ENCODE measurements at places on chromosomes 3 and 15. TPM values are rescaled to one million over a fixed set of nuclear protein-coding genes. Genes with fewer than 3 reads are reported as not detected.

GRCh38 chr15:41811432-41812195, 16.3 kb upstream of the JMJD7 start:
- peak; percentile 89 for DNase-seq

DNA sequence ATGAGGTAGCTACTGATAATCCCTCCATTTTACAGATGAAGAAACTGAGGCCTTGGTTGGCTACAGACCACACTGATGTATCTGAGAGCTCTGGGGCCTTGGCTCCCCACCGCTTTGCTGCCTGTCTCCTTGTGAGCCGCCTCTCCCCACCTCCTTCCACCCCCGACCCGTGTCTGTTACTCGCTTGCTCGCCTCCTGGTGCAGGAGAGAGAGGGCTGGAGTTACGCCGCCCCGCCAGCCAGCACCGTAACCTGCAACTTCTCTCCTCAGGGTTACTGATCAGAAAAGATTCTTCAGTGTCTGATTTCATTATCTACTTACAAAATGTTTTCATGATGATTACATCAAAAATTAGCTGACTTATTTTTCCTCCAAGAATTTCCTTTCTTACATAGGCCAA, 34.1 kb downstream of the TM2D3 start:
- DNase-seq: no peak

DNA sequence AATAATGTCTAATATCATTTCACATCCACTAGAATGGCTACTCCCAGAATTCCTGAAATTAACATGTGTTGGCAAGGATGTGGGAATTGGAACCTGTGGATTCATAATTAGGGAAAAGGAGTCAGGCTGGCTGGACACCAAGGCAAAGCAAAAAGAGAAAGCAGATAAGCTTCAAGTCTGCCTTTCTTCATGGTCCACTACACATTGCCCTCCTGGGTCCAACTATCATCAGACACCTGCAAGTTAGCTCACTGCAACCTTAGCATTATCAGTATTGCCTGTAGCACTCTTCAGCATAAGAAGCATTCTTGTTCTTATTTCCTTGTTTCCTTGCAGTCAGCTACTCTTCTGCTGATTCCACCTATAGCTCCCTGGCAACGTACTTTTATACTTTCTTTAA, 124.3 kb downstream of the ZNF280D start:
- DNase-seq: no peak

The CPNE4 gene
- 0.26 TPM for total RNA-seq

GRCh38 chr15:57018151-57018550, 99.7 kb downstream of the TCF12 start:
- no peak for DNase-seq

The ABHD6 gene
- total RNA-seq: 19.1 TPM

DNA sequence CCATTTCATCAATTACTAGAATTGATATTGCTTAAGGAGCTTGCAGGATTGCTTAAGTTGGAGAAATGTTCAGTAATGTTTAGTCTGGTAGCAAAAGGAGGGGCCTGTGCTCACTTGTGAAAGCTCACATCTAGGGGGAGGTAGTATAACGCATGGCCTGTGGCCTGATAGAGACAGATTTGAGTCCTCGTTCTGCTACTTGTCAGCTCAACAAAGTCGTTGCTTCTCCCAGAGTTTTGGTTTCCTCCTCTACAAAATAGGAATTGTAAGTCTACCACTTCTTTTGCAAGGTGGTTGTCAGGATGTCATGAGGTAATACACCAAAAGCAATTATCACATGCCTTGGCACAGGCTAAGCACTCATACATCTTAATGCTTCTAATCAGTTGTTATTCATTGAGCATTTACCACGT, 1.3 kb downstream of the ST3GAL6 start:
- DNase-seq: no peak

DNA sequence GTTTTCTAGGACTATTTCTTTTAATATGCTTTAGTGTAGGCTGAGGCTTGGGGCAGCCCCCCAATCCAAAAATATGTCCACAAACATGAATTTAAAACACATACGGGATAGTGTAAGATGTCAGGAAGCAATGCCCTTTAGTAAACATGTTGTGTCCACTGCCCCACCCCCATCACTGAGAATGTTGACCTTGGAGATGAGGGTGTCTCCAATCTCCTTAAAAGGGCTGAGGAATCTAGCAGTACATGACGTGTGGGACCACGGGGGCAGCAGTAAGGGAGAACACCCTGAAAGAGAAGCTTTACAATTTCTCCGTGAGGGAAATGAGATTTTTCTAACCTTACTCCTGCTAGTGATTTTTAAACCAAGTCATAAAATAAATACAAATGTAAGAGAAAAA, 84.7 kb downstream of the SQOR start:
- DNase-seq: no peak

DNA sequence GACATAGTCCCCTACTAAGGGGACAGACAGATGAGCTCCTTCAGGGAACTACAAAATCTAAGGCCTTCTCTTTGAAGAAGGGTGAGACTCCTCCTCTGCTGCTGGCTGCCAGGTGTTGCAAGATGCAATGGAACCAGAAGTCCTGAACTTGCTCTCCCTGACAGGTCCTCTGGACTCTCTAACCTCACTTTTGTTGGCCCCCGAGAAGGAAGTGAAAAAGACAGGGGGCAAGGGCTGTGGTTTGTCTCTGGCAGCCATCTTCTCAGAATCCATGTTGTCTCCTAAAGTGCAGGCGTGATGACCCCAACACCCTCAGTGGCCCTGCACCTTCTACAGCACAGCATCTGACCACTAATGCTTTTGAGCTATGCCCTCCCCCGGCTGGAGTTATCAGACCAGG, 292.5 kb downstream of the CHST2 start:
- DNase-seq: no peak

The ANKRD63 gene
- total RNA-seq: not detected

DNA sequence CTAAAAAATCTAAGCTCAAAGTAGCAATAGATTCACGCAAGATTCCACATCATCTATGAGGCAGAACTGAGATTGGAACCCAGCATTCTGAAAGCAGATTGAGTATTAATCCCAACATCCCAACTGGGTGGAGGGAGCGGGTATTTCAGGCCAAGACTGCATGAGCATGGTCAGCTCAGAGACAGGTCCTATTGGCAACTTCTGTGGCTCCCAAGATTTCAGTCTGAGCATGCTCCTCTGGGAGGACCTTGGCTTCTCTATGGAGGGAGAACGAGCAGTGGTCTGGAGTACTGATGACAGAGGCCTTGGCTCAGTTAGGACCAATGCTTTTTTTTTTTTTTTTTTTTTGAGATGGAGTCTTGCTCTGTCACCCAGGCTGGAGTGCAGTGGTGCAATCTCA, 4.0 kb upstream of the ITGA11 start:
- no peak for DNase-seq

GRCh38 chr3:167941234-167941995, 154.3 kb downstream of the GOLIM4 start:
- DNase-seq: no peak

The SMC4 gene
- 46.8 TPM for total RNA-seq

- no peak for DNase-seq
Measured at GRCh38 chr3:151768393-151768930, 34.7 kb downstream of the AADACL2 start.

The SRP14 gene
- total RNA-seq: 132 TPM

DNA sequence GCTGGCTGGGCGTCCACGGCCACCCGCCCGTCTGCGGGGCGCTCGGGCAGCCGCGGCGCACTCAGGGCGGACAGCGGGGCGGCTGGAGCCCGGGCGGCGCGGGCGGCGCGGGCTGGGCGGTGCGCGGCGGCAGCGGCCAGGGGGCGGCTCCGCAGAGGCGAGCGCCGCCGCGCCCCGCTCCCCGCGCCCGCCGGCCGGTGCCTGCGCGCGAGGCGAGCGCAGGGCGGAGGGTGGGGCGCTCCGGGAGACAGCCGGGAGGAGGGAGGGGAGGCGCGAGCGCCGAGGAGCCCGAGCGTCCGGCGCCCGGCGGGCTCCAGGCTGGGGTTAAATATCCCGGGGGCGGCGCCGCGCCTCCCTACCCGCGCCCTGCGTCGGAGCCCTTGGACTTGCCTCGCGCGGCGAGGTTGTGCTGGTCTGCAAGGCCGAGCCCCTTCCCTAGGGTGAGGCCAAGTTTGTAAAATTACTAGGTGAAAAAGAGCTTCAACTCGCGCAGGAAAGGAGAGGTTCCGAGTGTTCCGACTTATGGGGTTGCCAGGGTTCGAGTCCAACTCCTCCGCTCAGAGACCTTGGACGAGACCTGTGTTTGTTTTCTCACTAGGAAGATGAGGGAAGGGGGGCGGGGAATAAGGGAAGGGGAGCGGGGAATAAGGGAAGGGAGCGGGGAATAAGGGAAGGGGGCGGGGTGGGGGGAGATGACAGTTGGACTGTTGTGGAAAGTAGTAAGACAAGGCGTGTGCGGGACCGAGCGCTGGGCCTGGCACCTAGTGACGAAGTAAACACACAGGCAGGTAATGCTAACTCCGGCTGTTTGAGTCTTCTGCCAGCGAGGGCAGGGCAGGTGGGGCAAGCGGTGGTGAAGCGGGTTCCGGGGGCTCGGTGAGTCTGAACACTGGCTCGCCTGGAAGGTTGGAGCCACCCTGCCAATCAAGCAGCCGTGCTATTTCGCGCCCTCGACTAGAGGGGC, at the start of gene TNFAIP8L3:
Gene TNFAIP8L3 (minus strand): TSS at position 301 of the 964 bp plus-strand sequence. CDS start 311 bp downstream, outside the sequence.
- DNase-seq: peak; percentile 66

GRCh38 chr3:120473389-120473788, 22.6 kb upstream of the FSTL1 start:
- DNase-seq: no peak

- no peak for DNase-seq
Measured at GRCh38 chr15:71701808-71702207, 108.5 kb upstream of the NR2E3 start.

DNA sequence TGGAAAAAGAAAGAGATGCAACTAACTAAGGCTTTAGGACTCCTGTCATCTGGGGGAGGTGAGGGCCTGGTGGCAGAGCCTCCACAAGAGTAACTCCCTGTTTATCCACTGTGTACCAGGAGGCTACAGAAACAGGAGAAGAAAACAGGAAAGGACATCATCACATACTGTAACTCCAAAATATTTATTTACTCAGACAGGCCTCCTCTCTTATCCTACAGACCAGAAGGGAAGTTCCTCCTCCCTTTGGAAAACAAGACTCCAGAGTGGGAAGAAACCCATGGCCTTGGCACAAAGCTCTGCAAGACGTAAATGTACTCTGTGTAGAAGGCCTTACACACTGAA, 40.1 kb upstream of the AKAP13 start:
- no peak for DNase-seq

- peak; percentile 89 for DNase-seq
Measured at GRCh38 chr15:66504563-66505429, at the start of the genes RPL4 and ZWILCH. Gene RPL4, minus strand, starts transcription at chr15:66504855. Its CDS starts 65 bp downstream, at chr15:66504790. Gene ZWILCH, plus strand, starts transcription at chr15:66505326. Its CDS starts 13 bp downstream, at chr15:66505339.

- no peak for DNase-seq
Measured at GRCh38 chr3:172071780-172072330, 32.5 kb downstream of the FNDC3B start.

- DNase-seq: no peak
Measured at GRCh38 chr15:50945725-50946124, 37.2 kb downstream of the AP4E1 start.

DNA sequence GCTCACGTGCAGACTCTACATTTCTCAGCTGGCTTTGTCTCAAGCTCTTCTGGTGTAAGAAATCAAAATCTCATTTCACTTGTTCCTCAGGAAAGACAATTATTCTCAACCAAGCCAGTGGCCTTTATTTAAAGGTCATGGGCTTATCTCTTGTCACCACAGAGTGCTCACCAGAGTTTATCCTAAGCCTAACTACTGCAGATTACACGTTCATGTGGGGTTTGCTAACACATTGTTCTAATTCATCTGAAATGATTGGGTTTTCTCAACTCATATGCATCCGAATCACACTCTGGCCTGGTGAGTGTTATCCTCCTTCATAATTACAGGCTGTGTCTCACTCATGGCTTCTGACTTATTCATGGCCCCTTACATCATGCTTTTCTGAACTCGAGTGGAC, 83.3 kb upstream of the TSC22D2 start:
- no peak for DNase-seq

- DNase-seq: peak; percentile 64
Measured at GRCh38 chr3:38084334-38085310, 45.6 kb downstream of the DLEC1 start.

DNA sequence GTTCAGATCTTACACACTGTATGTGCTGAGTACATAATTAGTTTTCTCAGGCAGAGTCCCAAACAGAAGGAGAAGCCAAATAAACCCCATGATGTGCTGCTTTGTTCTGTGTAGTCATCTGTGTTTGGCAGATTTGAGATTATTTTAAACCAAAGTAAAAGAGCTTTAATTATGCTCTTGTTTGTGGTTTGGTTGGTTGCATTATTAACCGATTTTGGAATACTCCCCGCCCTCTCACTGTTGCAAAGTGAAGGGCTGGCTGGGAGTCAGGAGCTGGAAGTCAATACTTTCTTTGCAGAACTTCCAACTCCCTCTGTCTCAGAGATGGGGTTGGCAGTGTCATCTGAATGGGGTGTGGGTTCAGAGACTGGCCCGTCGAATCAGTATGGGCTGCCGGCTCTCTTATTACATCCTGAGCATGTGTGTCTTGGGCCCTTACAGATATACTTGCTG, 34.4 kb downstream of the SLCO3A1 start:
- no peak for DNase-seq

- DNase-seq: no peak
Measured at GRCh38 chr15:68935400-68935937, 5.1 kb downstream of the SPESP1 start.

The FLNB gene
- total RNA-seq: 115 TPM

DNA sequence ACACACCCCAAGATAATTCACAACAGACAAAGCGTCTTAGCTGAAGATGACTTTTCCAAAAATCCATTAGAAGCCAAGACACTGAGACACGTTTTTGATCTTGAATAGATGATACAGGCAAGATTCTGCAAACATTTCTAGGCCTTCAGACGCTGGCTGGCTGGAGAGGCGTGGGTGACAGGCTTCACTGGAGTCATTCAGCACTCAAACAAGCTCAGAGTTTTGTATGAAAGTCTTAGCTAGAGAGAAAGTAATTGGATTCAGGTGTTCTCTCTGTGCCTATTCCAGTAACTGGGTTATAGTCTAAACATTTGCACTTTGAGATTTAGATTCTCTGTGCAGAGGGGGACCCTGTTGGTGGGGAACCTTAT, 147.7 kb upstream of the BHLHE40 start:
- no peak for DNase-seq

The GPR87 gene
- total RNA-seq: 0.67 TPM

GRCh38 chr3:152195206-152195605, 73.5 kb upstream of the MBNL1 start:
- no peak for DNase-seq

- no peak for DNase-seq
Measured at GRCh38 chr3:181704421-181705085, 7.2 kb upstream of the SOX2 start.

The ROPN1 gene
- total RNA-seq: not detected
